ENCODE measurements at places on chromosomes 7 and 10. TPM values are rescaled to one million over a fixed set of nuclear protein-coding genes. Genes with fewer than 3 reads are reported as not detected.

- no peak for DNase-seq
Measured at GRCh38 chr7:146235195-146235594, 118.6 kb downstream of the CNTNAP2 start.

Gene LIPM
- not detected for total RNA-seq

- no peak for DNase-seq
Measured at GRCh38 chr7:135784013-135784412, 35.4 kb upstream of the FAM180A start.

- no peak for DNase-seq
Measured at GRCh38 chr10:49310460-49310859, 11.5 kb downstream of the C10orf71 start.

DNA sequence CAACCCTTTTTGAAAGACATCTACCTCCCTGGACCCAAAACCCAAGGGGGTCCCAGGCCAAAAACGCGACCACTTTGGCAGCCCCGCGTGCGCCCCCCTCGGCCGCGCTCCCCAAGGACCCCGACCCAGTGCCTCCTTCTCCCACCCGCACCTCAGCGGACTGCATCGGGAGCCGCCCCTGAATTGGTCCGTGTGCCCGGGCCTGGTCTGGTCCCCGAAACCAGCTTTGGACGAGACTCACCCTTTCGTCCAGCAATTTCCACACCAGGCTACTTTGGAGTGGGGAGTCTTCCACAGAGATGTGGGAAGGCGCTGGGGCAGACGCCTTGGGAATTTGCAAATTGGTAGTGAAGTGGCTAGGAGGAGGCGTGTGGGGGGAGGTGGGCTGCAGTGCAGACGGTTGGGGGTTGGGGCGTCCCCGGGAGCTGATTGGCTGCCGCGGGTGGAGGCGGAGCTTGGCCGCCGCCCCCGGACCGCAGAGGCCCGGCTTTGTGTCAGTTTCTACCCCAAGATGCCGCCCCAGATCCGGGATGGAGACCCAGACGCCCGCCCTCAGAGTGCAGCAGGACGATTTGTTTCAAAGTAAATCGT, 16.9 kb downstream of the TCAF1 start:
- DNase-seq, result peak; percentile 68

DNA sequence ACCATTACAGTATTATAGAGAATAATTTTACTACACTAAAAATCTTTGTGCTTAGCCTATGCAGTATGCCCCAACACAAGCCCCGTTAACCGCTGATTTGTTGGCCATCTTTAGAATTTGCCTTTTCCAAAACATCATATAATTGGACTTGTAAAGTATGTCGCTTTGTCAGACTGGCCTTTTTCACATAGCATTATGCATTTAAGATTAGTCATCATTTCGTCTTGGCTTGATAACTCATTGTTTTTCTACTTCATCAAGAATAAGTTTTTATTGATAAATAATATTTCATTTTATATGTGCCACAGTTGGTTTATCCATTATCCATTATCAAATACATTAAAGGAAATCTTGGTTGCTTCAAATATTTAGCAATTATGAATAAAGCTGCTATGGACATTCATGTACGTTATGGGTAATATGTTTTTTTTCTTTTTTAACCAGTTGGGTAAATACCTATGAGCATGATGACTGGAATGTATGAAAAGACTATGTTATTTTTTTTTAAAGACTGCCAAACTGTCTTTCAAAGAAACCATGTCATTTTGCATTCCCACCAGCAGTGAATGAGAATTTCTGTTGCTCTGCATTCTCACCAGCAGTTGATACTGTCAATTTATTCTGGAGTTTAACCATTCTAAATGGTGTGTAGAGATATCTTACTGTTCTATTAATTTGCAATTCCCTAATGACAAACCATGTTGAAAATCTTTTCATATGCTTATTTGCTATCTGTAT, 273.1 kb upstream of the KCND2 start:
- no peak for DNase-seq

DNA sequence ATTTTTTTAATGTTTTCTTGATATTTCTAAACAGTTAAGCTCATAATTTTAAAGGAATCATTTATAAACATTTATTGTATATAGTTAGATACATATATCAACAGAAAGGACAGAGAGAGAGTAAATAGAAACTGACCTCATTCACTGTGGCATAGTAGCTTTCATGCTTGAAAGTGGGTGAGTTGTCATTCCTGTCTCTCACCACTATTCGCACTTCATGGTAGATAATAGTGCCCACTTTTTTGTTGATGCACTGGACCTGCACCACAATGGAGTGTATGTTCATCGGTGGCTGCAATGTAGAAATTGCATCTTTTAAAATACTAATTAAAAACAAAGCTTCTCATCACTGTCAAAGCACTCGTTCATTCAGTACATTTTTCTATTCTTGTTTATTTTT, 432.0 kb downstream of the PCDH15 start:
- DNase-seq, result no peak

- DNase-seq, result no peak
Measured at GRCh38 chr10:72850861-72851260, 42.7 kb upstream of the OIT3 start.

DNA sequence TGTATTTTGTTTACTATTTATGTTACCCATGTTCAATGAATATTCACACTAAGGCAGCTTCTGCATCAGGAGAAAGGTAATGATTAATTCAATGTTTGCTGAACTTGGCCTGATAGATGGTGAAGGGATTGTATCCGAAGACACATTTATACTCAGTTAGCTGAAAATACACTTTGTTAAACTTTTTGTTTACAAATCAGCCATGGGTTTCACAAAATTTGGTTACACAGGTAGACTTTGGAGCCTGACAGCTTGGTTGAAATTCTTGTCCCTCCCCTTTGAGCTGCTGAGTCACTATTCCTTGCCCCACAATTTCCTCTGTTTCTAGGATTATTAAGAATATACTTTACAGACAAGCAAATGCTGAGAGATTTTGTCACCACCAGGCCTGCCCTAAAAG, 162.6 kb downstream of the PPP1R3A start:
- DNase-seq, result no peak

- peak; percentile 23 for DNase-seq
Measured at GRCh38 chr7:20786049-20786412, 655 bp downstream of the SP8 start.

Gene SPRN
- total RNA-seq, result not detected

DNA sequence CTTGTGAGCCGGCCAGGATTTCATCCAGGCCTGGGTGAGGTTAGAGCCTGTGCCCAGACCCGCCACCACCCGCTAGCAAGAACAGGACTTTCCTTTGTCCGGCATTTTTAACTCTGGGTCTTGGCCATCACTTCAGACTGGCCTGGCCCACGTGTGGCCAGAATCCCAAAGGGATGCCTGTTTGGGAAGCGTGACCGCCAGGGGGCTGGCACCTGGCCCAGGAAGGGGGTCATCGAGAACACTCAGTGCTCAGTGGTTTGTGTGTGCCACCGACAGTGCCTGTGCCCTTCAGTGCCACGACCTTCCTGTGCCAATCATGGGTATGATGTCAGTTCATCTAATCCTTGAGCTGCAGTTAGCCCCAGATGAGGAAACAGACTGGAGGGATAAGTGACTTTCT, 85.0 kb downstream of the ZMIZ1 start:
- DNase-seq, result peak; percentile 77

- no peak for DNase-seq
Measured at GRCh38 chr10:28113202-28113601, 114.3 kb upstream of the ODAD2 start.

Gene SPDYE6
- total RNA-seq, result not detected

Gene DUS4L
- 8.1 TPM for total RNA-seq

All from M059J (cell line).